ENCODE measurements at places on chromosomes 1 and 21. TPM values are rescaled to one million over a fixed set of nuclear protein-coding genes. Genes with fewer than 3 reads are reported as not detected.

IGSF9 gene
- polyA plus RNA-seq: 1.6 TPM

GLUL gene
- 1,565 TPM for polyA plus RNA-seq

- DNase-seq: no peak
These were observed 4.6 kb upstream of the ID3 start for GRCh38 chr1:23563755-23564374.

DNA sequence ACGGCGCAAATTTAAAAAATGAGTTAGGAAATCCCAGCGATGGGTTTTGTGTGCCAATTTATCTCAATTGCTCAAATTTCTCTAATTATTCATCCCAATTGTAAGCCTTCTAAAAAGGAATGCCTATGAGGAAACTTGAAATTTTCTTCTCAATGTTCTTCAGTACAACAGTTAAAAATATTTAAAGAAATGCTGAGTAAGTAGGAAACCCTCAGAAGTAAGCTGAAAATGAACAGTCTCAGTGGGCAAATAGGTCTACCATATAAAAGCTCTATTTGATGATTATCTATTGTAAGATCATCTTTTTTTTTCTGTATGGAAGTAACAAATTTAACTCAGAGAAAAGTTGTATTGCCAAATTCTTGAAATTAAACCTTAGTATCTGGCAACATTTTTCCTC lies 1.7 kb upstream of the USP25 start:
- no peak for DNase-seq

DNA sequence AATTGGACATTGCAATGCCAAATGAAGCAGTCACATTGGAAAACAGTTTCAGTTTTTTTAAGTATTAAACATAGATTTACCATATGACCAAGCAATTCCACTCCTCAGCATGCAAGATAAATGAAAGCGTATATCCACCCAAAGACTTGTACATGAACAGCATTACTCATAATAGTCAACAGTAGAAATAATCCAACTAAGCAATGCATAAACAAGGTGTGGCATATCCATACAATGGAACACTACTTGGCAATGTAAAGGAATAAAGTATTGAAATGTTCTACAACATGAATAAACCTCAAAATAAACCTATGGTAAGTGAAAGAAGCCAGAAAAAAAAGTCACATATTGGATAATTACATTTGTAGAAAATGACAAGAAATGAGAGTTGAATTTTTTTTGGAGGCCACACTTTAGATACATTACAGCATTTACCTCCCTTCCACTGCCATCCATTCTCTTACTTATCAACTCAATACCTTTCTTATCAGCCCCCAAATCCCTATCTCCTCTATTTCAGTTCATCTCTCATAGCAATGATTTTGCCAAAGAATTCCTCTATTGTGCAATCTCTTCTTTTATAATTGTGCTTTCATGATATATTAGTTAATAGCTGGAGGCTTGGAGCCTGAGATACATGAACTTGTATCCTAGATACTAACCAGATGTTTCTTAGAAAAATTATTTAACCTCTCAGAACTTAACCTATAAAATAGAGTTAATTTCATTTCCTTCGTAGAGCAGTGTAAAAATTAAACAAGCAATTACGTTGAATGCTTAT lies 414.2 kb upstream of the C1orf87 start:
- DNase-seq: no peak

DNA sequence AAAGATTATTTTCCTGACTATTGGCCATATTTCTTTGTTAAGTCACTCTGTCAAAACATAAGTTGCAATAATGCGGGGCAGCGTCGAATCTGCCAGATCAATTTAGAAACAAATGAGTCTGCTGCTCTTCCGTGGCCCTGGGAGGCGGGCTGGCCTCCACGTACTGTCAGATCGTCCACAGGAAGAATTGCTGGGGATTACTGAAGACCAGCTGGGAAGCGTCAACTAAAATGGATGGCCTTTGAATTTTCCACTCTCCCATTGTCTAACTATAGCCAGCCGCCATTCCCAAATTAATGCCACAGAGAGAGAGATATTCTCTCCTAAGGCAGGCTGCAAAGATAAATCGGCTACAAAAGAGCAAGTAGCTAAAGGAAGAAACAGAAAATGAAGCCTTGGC lies 560.2 kb downstream of the SMYD3 start:
- no peak for DNase-seq

- DNase-seq: no peak
These were observed 98.2 kb upstream of the ERG start for GRCh38 chr21:38596264-38597042.

DNA sequence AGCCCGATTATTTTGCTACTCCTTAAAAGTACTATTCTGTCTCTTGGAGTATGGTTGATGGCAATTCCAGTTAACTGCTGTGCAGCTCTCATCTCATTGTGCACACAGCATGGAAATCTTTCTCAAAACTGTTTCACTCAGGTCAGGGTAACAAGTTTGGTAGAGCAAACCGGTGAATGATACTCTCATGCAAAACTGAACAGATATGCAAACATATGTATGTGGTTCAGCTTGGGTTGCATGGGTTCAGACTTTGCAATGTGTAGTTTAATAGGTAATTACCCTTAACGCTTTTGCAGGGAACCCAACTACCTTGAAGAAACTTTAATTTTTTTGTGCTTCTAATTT lies 2.2 kb downstream of the GADD45A start:
- DNase-seq: no peak

DNA sequence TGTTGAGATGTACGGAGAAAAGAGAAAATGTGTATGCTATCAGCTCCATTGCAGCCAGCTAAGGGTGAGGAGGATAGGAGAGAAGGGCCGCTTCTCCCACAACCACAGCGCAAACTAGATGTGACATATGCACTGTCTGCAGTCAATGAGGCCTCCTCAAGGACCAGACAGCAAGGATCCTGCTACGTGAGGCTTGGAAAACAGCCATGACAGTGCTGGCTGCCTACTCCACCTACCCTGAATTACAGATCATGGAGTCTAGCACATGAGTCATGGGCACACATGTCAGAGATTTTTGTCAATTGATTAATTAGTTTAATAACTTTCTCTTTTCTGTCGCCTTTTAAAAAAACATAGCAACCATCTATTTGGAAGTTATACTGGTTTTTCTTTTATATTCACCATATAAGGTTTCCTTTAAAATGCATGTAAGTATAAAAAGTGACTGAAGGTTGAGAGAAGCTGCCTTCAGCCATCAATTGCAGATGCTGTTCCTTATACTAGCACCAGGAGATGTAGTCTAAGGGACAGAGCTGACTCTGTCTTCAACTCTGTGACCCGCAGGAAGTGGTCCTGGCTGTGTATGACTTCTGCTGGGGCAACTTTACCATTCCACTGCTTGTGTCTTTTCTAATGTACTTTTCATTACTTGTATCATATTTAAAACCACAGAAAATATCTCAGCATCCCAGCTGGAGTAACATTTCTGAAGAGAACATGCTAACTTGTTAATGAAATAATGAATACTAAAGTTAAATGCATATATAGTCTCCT lies 3.1 kb downstream of the VPS26C start:
- no peak for DNase-seq

GRCh38 chr1:42873670-42874069 lies 27.3 kb downstream of the ZNF691 start:
- DNase-seq: no peak

- DNase-seq: no peak
These were observed 4.8 kb upstream of the FBLIM1 start for GRCh38 chr1:15753776-15754175.

DNA sequence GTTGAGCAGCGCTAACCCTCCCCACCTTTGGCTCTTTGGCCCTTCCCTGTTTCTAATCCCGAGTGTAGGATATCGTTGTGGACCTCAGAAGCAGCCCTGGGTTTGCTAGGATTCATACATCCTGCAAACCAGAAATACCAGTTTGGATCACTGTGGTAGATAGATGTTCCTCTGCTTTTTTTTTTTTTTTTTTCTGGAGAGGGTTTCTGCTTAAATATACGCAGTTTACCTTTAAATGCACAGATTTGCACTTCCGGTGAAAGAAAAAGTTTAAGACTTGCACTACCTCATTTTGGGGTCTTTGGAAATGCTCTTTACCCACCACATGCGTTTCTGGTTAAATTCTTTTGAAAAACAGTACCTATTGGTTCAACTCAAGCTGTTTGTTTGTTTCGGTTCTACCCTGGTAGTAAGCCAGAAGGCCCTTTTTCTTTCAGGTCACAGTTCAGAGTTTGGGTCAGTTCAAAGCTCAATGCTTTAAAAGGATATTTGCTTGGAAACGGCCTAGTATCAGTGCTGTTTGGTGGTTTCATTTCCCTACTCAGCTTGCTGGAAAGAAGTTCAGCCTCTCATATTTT lies 908 bp downstream of the DDI2 start:
- DNase-seq: peak; percentile 48

GRCh38 chr1:112971006-112971405 lies 15.0 kb upstream of the SLC16A1 start:
- no peak for DNase-seq

GRCh38 chr21:24994717-24995116 lies 612.6 kb downstream of the MRPL39 start:
- no peak for DNase-seq

- DNase-seq: no peak
These were observed 836.7 kb upstream of the ADAMTS5 start for GRCh38 chr21:27803571-27803970.

DNA sequence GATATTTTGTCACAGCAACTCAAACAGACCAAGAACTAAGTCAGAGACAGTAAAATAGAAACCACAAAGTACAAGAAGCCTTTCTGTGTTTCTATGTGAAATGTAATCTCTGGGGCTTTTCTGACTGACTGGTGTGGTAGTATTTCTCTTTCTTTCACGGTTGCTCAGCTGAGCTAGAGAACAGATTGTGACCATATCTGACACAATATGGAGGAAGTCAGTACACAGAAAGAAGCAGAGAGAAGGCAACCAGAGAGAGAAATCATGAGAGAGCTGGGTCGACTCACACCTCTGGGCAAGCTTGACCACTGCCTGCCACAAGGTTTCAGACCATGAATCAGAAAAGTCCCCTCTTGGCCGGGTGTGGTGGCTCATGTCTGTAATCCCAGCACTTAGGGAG lies 208.9 kb upstream of the GREM2 start:
- no peak for DNase-seq

GRCh38 chr1:169309178-169310166 lies 58.1 kb downstream of the NME7 start:
- DNase-seq: no peak

GRCh38 chr1:173530795-173531693 lies 53.9 kb downstream of the PRDX6 start:
- DNase-seq: no peak

DNA sequence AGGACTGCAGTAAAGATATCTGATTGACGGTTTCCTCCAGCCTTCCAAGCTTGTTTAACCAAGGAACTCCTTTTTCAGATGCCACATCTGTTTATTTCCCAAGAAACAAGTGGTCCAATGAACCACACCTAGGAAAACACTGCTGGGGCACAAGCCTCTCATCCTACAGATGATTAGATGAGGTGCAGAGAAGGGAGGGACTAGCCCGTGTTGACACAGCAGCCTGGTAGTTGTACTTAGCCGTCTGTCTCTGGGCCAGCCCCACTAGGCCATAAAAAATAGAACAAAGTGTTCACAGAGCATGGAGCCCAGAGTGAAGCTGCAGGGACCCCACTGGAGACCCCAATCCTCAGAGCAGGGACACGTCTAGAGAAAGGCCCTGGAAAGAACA lies 32.1 kb downstream of the LRP8 start:
- DNase-seq: no peak
